ENCODE measurements at places on chromosomes 1 and 21. TPM values are rescaled to one million over a fixed set of nuclear protein-coding genes. Genes with fewer than 3 reads are reported as not detected.

DNA sequence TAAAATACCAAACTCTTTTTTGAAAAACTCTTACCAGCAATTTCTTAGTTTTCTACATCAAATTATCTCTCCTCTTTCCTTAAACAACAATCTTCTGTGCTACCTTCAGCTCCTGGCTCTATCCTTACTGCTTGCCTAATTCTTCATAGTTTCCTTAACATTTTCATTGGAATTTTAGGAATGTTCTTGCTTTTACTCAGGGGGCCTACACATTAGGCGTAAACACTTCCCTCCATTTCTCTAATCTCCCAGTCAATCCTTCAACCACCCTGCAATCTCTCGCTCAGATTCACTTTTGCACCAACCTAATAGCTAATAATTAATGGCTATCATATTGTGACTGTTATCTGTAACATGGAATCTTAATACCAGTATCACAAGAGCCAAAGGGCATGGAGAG is 50.1 kb downstream of the ADAMTS5 start:
- no peak for DNase-seq

GRCh38 chr1:151288502-151288901 is 6.4 kb downstream of the ZNF687 start:
- no peak for DNase-seq

Gene MROH9
- total RNA-seq: not detected

DNA sequence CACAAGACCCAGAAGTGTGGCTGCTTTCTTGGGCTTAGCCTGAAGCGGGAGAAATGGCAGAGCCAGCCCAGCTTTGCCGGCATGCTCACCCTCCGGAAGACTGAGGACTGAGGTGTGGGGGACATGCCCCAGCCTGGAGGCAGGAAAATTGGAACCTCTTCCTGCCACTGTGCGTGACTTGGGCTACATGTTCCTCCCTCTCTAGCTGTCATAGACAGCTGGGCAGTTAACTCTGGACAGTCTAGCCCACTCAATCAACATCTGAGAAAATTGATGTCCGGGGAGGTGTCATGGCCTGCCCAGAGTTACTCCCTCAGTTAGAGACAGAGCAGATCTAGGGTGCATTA is 59.7 kb downstream of the UBE2T start:
- no peak for DNase-seq

Gene CACHD1
- total RNA-seq: 3.8 TPM

DNA sequence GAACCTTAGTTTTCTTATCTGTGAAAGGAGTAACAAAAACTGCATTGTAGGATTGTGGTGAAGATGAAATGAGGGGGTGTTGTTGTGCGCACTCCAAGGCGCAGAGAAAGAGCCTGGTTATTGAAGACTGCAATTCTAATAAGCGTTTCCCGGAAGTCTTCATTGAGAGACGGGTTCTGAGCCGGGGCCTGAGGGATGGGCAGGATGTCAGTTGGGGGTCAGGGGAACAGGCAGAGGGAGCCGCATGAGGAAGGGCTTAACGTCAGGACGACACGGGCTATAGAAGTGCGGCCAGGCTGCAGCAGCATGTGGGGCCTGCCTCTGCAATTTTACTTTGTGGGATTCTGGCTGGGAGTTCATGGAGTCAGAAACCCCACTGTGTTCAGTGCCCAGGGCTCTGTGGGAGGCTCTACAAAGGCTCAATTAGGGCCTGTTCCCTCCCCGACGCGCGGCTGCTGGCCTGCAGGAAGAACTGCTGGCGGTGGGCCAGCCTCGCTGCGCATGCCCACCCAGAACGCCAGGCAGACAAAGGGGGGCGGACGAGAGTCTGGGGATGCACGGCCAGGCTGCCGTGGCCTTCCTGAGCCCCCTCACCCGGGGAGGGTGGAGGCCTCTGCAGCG is 20.7 kb downstream of the TRIM62 start:
- peak; percentile 35 for DNase-seq
